ENCODE measurements at places on chromosomes 13 and 19.

DNA sequence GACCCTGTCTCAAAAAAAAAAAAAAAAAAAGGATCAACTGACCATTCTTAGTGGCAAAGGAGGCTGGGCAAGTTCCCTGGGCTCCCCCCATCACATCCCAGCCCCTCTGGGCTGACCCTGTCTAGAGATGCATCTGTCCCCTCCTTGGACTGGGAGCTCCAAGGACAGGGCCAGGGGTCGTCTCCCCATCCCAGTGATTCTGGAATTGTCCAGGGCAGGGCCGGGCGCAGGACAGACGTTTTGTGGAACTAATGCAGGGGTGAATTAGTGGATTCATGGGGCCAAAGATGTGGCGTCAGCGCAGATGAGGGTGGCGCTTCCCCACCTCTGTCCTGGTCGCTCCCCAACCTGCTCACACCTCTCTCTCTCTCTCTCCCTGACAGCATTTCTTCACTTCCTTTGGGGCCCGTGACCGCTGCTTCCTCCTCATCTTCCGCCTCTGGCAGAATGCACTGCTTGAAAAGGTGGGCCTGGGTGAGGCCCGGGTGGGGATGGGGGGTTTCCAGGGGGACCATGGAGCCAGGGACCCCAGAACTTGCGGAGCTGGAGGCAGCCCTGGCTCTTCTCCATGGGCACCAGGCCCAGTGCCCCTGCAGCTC is 11.1 kb downstream of the GRAMD1A start:
- no peak for DNase-seq

DNA sequence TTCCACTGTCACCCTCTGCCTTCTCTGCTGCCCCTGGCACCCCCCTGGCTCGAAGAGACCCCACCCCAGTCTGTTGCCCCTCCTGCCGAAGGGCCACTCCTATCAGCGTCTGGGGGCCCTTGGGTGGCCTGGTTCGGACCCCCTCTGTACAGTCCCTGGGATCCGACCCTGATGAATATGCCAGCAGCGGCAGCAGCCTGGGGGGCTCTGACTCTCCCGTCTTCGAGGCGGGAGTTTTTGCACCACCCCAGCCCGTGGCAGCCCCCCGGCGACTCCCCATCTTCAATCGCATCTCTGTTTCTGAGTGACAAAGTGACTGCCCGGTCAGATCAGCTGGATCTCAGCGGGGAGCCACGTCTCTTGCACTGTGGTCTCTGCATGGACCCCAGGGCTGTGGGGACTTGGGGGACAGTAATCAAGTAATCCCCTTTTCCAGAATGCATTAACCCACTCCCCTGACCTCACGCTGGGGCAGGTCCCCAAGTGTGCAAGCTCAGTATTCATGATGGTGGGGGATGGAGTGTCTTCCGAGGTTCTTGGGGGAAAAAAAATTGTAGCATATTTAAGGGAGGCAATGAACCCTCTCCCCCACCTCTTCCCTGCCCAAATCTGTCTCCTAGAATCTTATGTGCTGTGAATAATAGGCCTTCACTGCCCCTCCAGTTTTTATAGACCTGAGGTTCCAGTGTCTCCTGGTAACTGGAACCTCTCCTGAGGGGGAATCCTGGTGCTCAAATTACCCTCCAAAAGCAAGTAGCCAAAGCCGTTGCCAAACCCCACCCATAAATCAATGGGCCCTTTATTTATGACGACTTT is 2.0 kb downstream of the ZFP36 start:
- DNase-seq, result peak; percentile 59

GRCh38 chr13:106455190-106455589 is 80.3 kb downstream of the EFNB2 start:
- no peak for DNase-seq

DNA sequence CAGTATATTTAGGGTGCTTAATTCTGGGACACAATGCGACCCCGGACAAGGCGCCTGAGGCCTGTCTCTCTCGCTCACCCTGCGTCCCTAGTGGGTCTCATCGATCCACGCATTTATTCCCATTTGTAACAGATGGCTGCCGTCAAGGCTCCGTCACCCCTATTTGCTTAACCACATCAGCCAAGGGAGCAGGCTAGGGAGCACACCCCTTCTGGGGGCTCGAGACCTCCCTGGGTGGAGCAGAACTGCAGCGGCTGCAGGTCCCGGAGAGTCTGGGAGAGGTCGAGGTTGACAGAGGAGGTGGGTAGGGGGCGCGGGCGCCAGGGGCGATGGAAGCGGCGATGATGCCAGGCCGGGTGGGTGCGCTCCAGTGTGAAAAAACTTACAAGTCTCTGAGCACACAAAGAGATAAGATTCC is 507 bp downstream of the ALG5 start:
- DNase-seq, result no peak

DNA sequence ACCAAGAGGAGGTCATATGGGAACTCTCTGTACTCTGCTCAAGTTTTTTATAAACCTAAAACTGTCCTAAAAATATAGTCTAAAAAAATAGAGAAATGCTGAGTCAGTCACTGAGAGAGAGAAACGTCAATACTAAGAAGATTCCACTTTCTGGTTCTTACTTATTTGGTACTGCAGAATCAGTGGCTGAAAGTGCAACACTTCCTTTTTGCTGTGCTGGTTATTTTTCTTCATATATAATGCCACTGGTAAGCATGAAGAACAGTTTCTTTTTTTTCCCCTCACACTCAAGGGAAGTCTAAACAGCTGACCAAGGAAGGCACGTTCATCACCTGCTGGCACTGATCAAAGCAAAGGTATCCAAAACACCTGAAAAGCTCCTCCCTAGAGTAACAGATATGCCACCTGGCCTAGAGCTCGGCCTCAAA is 44.3 kb upstream of the N4BP2L1 start:
- DNase-seq, result no peak

DNA sequence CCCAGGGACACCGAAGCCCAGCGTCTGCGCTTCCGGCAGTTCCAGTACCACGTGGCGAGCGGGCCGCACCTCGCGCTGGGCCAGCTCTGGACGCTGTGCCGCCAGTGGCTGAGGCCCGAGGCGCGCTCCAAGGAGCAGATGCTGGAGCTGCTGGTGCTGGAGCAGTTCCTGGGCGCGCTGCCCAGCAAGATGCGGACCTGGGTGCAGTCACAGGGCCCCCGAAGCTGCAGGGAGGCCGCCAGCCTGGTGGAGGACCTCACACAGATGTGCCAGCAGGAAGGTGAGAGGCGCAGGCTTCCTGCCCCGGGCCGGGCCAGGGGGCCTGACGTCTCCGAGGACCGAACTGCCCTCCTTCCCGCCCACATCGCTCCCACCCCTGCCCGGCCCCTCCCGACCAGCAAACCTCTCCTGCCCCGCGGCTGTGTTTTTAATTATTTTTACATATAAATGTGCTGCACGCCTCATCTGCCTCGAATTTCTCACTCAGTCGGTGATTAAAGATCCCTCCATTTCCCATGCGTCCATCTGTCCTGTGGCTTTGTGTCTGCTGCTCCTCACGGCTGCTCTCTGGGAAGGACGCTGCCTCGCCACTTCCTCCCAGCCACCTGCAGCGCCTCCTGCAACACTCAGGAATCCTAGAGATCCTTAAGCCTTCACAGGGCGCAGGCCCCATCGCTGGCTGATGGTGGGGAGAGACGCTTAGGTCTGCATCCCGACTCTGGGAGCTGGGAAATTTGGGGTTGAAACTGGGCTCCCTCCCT is 4.3 kb downstream of the ZSCAN1 start:
- DNase-seq, result no peak

DNA sequence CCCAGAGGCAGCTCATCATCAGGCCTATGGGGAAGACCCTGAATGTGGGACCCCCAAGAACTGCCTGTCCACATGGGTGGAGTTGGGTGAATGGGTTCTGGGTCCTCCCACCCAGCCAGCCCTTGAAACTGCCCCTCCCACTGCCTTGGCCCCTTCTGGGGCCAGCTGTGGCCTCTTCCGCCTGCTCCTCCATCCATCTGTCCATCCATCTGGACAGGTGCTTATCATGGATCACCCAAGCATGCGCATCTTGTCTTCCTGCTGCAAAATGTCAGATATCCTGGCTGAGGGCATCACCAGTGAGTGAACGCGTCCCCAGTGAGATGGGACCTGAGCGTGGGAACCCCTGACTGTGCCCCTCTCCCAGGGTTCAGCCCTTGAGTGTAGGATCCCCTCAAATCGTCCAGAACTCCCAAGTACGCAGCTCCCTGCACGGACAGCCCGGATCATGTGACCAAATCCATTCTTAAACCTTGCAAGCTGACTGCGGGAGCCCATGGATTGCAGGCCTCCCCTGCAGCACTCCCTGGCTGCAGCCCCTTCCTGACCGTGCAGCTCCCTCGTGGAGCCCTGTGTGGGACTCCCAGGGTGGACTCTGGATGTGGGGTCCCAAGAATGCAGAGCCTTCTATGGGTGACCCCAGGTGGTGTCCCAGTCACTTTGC is 2.0 kb downstream of the STXBP2 start:
- DNase-seq, result no peak

DNA sequence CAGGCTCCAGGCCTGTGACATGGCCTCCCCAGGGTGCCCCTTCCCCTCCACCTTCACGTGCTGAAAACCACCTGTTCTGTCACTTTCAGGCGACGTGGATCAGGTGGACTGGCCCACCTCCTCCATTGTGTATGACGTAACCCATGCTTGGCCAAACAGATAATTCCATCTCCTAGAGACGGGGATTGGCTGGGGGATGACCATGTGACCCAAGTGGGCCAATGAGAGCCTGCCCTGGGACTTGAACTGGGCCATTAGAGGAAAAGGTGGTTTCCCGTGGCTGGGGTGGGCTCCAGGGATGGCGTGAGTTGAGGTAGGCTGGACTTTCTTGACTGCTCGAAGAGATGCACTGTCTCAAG is 3.6 kb upstream of the ADAMTSL5 start:
- no peak for DNase-seq

DNA sequence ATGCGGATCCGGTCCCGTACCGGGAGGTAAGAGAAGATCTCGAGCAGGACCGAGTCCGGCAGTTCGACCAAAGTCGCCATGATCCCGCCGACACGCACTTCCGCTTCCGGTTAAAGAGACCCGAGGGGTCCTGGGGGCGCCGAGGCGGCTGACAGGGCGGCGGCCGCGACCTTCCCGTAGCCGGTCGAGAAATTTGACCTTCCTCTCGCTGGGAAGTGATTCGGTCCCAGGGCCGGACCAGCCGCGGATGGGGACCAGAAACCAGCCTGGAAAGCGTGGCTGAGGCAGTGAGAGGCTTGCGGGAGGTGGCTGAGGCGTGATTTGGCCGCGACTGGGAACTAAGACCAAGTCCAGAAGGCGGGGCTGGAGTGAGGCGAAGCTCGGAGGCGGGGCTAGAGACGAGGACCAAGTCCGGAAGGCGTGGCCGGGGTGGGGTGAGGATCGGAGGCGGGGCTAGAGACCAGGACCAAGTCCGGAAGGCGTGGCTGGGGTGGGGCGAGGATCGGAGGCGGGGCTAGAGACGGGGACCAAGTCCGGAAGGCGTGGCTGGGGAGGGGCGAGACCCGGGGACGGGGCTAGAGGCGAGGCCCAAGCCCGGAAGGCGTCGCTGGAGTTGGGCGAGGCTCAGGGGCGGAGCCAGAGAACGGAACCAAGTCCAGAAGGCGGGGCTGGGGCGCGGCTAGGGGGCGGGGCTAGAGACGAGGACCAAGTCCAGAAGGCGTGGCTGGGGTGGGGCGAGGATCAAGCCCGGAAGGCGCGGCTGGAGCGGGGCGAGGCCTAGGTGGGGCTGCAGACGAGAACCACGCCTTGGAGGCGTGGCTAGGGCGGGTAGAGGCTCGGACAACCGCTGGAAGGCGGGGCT is at the start of gene FBXL12:
Gene FBXL12 (minus strand): TSS at position 346 of the 862 bp plus-strand sequence. CDS start 266 bp downstream, at position 80.
- DNase-seq, result peak; percentile 100

- no peak for DNase-seq
Observed at GRCh38 chr19:51905206-51905605, 389 bp upstream of the ZNF649 start.

DNA sequence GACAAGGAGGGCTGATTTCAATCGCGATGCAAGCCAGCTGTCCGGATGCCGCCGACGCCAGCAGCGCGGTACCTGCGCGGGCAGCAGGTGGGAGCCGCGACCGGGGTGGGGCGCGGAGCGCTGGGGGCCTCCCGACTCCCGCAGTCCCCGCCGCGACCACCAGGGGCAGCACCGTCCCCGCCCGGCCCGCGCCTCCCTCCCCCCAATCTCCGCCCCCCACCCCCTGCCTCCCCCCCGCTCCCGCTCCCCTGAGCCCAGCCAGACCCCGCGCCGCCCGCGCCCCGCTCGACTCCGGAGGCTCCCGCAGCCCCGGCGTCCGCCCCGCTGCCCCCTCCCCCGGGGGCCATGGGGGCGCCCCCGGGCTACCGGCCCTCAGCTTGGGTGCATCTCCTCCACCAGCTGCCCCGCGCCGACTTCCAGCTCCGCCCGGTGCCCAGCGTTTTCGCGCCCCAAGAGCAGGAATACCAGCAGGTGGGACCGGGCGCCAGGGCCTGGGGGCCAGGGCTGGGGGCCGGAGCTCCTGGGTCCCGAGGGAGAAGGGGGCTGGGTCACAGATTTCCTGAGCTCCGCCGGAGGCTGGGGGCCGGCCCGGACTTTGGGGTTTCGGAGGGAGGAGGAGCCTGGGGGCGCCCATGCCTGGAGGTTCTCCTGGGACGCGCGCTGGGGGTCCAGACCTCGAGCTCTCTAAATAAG is at the start of gene TTYH1:
Gene TTYH1 (plus strand): TSS at position 257 of the 693 bp plus-strand sequence. CDS start 89 bp downstream, at position 346.
- DNase-seq, result no peak

DNA sequence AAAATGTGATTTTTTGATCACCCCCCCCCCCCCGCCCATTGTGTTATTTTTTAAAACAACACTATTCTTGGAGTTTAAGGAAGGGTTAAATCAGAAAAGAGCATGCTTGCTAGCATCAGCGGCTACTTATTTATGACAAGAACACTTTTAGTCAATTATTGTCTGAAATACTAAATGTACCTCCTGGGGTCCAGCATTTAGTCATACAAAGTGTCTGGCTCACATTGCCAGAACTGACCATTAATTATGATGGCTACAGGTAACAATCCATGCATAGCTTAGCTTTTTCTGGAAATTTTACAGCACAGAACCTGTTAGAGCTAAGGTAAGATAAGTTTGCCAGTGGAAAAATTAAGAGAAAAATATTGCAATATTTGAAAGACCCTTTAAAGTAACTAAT is 90.1 kb downstream of the PCDH9 start:
- DNase-seq, result no peak

Data from NCI-H2029 (cell line).